Renal cortex interstitium (tissue), 15 donors: ENCODE measurements at places on chromosomes 16 and 17. TPM values are rescaled to one million over a fixed set of nuclear protein-coding genes. Genes with fewer than 3 reads are reported as not detected.

SGCA gene
- 1.6 TPM for polyA plus RNA-seq

DNA sequence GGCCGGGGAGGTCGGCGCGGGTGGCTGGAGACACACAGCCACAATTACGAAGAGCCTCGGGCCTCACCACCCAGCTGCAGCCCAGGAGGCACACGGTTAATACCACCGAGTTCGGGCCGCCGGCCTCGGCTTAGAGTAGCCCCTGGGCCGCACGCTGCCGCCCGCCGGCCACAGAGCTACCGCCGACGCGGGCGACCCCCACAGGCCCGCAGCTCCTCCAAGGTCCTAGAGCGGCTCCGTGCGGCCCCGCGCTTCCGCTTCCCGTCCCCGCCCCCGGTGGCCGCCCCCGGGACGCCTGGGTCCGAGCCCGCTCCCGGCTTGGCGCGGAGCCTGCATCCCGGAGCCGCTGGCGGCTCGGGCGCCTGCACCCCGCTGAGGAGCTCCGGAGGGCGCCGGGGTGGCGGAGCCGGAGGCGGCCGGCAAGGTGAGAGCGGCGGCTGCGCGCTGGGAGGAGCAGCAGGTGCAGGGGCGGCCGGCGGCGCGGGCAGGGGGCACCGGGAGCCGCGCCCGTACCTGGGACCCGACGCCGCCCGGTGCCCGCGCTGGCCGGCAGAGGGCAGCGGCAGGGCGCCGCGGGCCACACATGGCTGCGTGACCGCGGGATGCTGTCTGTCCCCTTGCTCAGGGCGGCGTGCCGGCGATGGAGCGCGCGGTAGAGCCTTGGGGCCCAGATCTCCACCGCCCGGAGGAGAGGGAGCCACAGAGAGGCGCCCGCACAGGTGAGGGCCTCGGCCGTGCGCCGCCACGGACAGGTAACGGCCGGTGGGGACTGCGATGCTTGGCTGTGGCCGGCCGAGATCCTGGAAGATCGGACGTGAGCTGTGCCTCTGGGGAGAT is at the start of gene ZNF48:
Gene ZNF48 (plus strand): TSS at position 266 of the 837 bp plus-strand sequence. CDS start 375 bp downstream, at position 641.
- peak; percentile 91 for DNase-seq

PIPOX gene
- polyA plus RNA-seq = 13.1 TPM

DNAH2 gene
- 0.29 TPM for polyA plus RNA-seq

- peak; percentile 38 for DNase-seq
Observed at GRCh38 chr16:6643080-6643686, 689.5 kb upstream of the RBFOX1 start.
